ENCODE measurements at places on chromosomes 2 and 18. TPM values are rescaled to one million over a fixed set of nuclear protein-coding genes. Genes with fewer than 3 reads are reported as not detected.

Gene SH3RF3
- total RNA-seq, result 2.9 TPM

Gene CXCR1
- total RNA-seq, result not detected

Gene XIRP2
- not detected for total RNA-seq

Gene LIMS2
- 21.1 TPM for total RNA-seq

Gene LYPD6
- not detected for total RNA-seq

Gene EVA1A
- 5.7 TPM for total RNA-seq

Gene CD302
- 32.3 TPM for total RNA-seq

Gene PARD3B
- total RNA-seq, result 18.3 TPM

Gene DPYSL5
- not detected for total RNA-seq

Gene SERPINB2
- 157 TPM for total RNA-seq

Gene FNDC4
- 5.1 TPM for total RNA-seq

Gene UGT1A8
- total RNA-seq, result 0.47 TPM

Gene NIFK
- total RNA-seq, result 74.8 TPM

Gene ZNF804A
- total RNA-seq, result not detected

Gene UGT1A6
- total RNA-seq, result 26.3 TPM

Gene KLHL30
- total RNA-seq, result not detected
